Hypothalamus (tissue), 51 donors: ENCODE measurements at places on chromosomes 13 and 19.

- no peak for DNase-seq
Measured at GRCh38 chr13:54390841-54391240, 1362.2 kb downstream of the OLFM4 start.

DNA sequence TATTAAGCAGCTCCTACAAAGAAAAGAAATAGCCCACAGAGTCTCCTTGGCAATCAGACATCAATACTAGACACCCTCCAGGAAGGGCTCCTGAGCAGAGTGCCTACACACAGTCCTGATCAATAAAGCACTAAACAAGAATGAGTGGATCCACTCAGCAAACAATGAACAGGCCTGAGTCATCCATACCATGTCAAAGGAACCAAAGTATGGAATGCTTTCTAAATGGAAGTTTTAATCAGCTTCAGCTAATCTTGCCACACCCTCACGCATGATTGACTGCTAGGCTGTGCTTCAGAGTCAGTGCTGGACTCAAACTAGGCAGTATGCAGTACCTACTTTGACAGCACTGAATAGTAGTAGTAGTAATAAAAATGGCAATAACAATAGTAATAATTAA lies 392.7 kb upstream of the HTR2A start:
- no peak for DNase-seq

GRCh38 chr13:63696055-63696454 lies 2280.4 kb upstream of the PCDH20 start:
- no peak for DNase-seq

DNA sequence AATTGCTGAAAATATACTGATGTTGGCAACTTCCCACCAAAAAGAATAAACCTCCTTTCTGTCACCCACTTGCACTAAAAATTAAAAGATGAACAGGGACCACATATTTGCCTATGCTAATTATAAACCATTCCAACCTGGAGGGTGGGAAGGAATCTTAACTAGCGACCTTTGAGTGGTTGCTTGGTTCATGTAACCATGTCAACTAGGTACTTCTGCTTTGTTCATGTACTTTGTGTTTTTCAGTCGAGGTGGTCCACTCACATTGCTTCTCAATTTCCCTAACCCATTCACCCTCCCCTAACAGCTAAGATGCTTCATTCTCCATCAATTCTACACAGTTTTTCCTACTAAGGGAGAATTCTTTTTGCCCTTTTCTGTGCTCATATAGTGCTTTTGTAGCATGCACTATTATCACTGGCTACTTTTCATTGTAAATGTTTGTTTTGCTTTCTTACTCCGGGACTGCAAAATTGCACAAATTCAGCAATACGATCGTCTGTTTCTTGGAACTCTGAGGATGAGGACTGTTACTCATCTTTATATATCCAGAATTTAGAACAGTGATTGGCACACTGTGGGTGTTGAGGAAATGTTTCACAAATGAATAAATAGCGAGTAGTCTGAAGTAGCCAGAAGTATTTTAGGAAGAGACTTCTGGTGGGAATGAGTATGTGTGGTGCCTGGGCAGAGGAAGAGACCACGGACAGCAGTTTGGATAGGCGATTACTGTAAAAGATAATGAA lies 187.5 kb downstream of the GPC6 start:
- DNase-seq: no peak
